ENCODE measurements at places on chromosomes 11 and 22.

DNA sequence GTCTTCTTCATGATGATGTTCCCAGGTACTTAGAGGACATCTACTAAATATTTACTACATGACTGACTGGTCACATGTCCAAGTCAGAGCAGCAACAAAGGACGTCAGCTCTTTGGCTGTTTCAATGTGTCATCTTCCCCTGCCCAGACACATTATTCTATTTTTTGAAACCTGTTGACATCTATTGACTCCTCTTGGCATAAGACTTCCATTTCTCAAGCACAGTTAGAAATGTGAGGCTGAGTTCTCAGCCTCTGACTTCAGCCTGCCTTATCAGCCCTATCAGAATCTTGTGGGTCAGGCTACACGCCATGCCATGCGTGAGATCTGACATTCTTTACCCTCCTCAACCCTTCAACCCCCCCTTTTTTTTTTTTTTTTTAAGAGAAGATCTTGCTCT, 63.8 kb downstream of the SC5D start:
- DNase-seq: no peak

DNA sequence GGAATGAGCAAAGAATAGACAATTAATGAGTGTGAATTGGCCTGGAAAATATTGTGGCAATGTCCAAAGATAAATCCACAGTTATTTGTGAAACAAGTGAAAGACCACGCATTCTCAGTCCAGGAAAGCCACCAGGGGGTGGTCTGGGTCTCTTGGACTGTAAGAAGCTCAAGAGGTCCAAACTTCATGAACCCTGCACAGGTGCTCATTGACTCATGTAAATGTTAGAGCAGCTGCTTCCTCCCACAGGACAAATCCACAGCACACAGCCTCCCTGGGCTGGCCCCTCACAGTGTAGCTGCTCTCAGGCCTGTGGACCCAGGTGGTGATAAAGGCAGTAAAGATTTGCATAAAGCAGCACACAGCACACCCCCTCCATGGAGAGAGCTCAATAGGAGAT, 114.0 kb downstream of the ZNF280B start:
- no peak for DNase-seq

GRCh38 chr11:9428706-9429105, 32.1 kb upstream of the ZNF143 start:
- no peak for DNase-seq

GRCh38 chr22:23193196-23193827, 13.0 kb downstream of the BCR start:
- no peak for DNase-seq

DNA sequence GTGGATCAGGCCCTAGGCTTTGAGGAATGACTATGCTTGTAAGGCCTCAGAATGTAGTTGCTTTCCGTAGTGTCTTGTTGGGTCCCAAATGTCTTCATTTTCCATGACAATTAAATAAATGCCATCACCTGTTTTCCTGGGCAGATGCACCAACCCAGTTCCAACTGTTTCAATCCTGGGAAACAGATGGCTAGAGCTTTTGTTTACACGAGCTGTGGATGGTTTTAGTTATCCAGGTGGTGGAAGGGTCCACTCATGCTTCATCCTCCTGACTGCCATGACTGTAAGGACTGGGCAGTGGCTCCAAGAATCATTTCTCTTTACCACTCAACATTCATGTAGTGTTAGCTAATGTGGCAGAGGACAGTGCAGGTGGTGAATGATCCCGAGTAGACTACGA, 8.6 kb downstream of the RCN1 start:
- DNase-seq: no peak

DNA sequence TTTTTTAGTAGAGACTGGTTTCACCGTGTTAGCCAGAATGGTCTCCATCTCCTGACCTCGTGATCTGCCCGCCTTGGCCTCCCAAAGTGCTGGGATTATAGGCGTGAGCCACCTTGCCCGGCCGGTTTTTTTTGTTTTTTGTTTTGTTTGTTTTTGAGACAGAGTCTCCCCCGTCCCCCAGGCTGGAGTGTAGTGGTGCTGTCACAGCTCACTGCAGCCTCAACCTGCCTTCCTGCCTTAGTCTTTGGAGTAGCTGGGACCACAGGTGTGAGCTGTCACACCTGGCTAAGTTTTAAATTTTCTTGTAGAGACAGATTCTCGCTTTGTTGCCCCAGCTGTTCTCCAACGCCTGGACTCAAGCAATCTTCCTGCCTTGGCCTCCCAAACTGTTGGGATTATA, 3.2 kb downstream of the PPIL2 start:
- DNase-seq: no peak

GRCh38 chr11:131483453-131483852, 113.0 kb downstream of the NTM start:
- DNase-seq: no peak

- no peak for DNase-seq
Measured at GRCh38 chr22:49099496-49100124, 728.1 kb downstream of the BRD1 start.
